ENCODE measurements at places on chromosomes 13 and 19.

DNA sequence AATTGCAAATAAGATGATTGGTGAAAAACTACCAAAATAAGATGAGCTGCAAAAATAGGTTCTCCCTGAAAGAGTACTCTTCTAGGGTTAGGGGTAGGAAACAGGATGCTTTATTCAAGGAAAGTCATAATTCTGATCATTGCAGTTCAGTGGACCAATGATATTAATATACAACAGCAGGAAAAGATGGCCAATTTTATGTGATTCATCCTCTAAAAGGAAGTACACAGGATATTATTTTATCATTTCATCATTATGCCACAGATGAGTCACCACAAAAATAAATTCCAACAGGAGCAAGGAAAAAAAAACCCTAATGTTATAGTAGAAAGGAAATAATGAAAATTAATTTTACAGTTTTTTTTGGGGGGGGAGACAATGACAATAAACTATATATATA, 205.0 kb downstream of the NALCN start:
- DNase-seq: no peak

- no peak for DNase-seq
Measured at GRCh38 chr13:26051231-26051656, 572 bp downstream of the SHISA2 start.

GRCh38 chr19:36745870-36746269, 26.7 kb downstream of the ZNF850 start:
- no peak for DNase-seq

- DNase-seq: no peak
Measured at GRCh38 chr19:4624733-4625362, 14.5 kb upstream of the TNFAIP8L1 start.

- DNase-seq: no peak
Measured at GRCh38 chr13:105597573-105597972, 937.9 kb downstream of the EFNB2 start.

DNA sequence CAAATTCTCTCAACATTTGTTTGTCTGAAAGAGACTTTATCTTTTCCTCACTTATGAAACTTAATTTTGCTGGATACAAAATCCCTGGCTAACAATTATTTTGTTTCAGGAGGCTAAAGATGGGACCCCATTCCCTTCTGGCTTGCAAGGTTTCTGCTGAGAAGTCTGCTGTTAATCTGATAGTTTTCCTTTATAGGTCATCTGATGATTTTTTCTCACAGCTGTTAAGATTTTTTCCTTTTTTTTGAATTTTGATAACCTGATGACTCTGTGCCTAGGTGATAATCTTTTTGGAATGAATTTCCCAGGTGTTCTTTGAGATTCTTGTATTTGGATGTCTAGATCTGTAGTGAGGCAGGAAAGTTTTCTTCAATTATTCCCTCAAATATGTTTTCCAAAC, 2661.4 kb downstream of the PCDH9 start:
- DNase-seq: no peak

DNA sequence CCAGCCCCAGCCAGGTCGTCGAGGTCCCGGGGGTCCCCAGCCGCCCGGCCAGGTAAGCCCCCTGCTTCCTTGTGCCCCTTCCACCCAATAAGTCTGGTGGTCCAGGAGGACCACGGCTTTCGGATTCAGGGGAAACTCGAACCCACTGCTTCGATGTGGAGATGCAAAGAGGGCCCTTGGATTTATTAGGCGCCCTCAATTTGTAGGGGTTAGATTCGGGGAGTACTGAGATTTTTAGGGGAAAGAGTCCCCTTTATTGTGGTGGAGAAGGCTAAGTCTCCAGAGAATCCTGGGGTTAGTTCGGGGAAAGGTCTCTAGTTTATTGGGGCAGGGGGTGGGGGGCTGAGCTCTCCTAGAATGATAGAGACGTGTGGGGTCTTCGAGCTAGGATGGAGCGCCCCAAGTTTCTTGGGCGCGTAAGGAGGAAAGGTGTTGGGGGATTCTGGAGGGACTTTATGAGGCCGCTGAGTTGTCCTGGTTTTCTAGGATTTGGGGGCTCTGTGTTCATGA, 3.8 kb upstream of the LTBP4 start:
- DNase-seq: no peak

- no peak for DNase-seq
Measured at GRCh38 chr13:31944262-31945160, 87.1 kb upstream of the FRY start.

DNA sequence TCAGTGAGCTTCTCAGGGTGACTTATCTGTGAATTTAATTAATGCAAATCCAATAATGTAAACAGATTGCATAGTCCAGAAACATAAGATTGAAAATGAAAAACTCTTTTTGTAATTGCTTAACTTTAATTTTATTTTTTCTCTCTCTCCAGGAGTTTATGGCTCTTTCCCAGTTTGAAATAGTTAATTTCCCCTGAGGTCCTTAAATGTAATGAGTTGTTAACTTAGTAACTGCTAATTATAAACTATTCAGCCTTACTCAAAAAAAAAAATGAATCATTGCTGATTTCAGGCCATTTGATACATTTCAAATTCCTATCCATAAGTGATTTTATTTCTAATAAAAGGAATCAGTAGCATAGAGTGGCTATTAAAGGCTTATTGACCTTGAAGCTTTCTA, 84.1 kb upstream of the TRPC4 start:
- no peak for DNase-seq

DNA sequence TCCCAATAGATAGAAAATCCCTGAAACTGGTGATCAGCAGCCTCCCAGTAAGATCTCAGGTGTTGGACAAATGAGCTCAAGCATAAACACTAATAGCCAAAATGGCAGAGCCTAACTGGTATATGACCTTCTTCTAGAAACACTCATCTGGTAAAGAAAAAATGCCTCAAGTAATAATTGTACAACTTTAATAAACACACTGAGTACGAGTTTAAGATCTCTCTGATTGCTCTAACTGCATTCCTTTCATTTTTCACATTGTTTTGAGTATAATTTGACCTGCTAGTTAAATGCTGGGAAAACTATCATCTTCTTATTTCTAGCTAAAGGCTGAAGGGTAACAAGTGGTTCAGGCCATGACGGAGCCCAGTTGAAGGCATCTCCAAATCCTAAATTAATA, 2009.5 kb upstream of the PCDH20 start:
- DNase-seq: no peak

DNA sequence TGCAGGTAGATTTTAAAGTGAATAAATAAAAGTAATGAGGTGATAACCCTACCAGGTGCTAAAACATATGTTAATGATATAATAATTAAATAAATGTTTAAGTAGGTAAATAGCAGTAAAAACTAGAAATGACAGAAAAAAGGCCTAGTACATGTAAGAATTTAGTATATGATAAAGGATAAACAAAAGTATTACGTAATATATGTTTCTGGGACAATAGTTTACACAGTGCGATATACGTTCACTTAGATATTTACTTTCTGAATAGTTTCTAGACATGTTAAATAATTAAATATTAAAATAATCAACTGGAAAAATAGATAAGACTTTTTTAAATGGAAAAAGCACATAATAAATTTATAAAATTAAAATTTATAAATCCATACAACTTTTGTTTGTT, 340.9 kb downstream of the LIG4 start:
- no peak for DNase-seq

DNA sequence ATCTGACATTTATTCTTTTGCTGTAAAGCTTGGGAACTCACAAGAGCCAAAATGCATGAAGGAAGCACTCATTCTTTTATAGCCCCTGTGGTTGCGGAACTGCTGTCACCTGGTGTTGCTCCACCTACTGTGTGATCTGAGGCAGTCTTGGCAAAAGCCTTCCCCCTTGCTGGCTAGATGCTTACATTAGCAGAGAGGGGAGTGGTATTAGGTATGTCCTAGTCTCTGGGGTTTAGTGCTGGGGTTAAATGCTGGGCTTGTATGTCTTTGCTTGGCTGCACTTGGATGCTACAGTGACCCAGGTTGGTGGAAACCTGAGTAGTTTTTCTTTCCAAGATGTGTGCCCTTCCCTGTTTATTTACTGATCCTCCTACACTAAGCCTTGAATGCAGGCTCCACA, 99.3 kb downstream of the WDFY2 start:
- DNase-seq: no peak

- peak; percentile 54 for DNase-seq
Measured at GRCh38 chr13:21069561-21070004, 8.2 kb upstream of the LATS2 start.

GRCh38 chr19:1250437-1251260, 2.3 kb downstream of the MIDN start:
- DNase-seq: peak; percentile 63

GRCh38 chr19:39557811-39558623, 18.1 kb upstream of the EID2 start:
- DNase-seq: no peak

DNA sequence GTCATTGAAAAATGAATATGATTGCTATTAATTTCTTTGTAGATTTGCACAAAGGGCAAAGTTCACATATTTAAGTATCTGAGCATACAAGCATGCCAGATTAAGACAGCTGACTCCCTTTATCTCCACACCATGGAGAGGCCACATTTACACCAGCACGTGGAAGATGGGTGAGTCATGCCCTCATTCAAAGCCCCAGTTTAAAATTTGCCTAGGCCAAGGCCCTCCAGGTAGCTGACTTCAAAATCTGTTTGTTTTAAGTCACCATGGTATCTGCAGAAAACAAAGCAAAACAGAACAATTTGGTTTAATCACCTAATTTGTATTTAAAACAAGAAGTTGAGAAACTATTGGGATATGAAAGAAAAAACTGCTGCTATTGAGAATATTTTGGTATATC, 109.2 kb downstream of the ESD start:
- no peak for DNase-seq

DNA sequence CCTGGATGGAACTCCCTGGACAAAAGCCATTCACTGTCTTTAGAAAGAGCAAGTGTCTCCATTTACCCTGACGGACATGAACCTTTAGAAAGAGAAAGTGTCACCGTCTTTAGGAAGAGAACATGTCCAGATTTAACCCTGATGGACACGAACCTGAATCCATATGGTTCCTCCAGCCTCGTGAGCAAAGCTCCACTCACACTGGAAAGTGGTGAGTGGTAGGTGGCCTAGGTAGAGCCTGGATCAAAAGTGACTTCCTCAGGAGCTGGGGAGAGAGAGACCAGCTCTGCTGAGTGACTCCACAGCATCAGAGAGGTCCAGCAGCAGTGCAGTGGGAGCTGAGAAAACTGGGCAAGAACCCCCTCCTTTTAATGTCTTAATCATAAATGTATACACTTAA, 59.8 kb upstream of the IRS2 start:
- no peak for DNase-seq

DNA sequence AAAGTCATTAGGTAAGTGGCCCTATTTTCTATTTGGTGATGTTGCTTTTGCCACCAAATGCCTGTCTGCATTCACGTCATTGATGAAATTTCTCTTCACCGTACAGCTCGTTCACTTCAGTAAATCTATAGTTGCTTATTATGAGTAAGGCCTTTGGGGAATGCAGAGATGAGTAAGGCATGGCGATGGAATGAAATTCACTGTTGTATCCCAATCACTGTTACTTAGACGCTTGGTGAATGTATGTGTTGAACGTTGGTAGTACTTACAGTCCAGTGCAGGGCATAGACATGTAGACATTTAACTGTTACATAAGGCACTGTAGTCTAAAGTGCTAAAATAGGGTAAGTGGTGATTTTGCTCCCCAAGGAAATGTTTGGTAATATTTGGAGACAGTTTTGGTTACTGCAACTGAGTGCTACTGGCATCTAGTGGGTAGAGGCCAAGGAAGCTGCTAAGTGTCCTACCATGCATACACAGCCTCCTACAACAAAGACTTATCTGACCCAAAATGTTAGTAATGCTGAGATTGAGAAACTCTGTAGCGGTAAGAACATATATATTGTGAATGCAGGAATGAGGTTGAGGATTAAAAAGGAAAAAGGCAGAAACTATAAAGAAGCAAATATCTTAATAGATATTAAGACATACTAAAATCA, 5.8 kb downstream of the AKAP11 start:
- no peak for DNase-seq

GRCh38 chr13:114054830-114055439, 77.5 kb downstream of the RASA3 start:
- DNase-seq: no peak

GRCh38 chr19:49718511-49718910, 27.6 kb downstream of the CPT1C start:
- no peak for DNase-seq

- no peak for DNase-seq
Measured at GRCh38 chr19:42288387-42288786, 13.5 kb upstream of the PRR19 start.

DNA sequence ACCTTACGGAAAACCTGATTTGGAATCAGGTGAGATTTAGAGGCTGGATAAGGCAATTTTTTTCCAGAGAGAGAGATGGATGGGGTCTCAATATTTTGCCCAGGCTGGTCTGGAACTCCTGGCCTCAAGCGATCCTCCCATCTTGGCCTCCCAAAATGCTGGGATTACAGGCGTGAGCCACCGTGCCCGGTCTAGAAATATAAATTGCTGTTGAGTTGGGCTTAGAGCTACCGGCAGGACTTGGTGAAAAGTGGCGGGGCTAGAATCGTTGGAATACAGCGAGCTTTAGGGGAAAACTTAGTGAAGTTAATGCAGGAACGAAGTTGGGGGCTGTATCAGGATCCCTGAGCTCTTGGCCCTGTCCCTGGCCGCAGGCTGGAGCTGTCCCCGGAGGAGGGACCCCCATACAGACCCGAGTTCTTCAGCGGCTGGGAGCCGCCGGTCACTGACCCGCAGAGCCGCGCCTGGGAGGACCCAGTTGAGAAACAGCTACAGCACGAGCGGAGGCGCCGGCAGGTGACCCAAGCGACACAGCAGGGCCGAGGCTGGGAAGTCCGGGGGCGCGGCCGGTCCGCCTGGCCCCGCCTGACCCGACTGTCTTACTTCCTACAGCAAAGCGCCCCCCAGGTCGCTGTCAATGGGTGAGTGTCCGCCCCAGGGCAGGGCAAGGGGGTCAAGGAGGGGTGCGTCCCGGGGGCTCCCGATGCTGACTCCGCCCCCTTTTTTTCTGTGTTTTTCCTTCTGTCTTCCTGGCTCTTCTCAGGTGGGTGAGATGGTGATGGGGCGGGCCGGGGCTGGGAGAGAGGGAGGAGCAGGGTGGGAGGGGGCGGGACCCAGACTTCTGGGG, 7.6 kb downstream of the EPS8L1 start:
- DNase-seq: no peak

GRCh38 chr19:33175156-33175782, 18.9 kb upstream of the LRP3 start:
- DNase-seq: no peak

GRCh38 chr13:113601166-113602070, 16.9 kb downstream of the TFDP1 start:
- no peak for DNase-seq

DNA sequence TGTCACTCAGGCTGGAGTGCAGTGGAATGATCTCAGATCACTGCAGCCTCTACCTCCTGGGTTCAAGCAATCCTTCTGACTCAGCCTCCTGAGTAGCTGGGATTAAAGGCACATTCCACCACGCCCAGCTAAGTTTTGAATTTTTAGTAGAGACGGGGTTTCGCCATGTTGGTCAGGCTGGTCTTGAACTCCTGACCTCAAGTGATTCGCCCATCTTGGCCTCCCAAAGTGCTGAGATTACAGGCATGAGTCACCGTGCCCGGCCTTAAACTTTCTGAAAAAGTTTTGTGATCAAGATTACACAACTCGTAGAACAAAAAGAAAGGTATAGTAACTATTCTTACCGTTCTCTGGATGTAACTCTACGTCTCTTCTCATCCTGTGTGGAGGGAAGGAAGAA, 21.2 kb downstream of the DNMT1 start:
- no peak for DNase-seq

All from uterus (tissue), 4 donors.